NCI-H187 (cell line): ENCODE measurements at places on chromosomes 16 and 17.

DNA sequence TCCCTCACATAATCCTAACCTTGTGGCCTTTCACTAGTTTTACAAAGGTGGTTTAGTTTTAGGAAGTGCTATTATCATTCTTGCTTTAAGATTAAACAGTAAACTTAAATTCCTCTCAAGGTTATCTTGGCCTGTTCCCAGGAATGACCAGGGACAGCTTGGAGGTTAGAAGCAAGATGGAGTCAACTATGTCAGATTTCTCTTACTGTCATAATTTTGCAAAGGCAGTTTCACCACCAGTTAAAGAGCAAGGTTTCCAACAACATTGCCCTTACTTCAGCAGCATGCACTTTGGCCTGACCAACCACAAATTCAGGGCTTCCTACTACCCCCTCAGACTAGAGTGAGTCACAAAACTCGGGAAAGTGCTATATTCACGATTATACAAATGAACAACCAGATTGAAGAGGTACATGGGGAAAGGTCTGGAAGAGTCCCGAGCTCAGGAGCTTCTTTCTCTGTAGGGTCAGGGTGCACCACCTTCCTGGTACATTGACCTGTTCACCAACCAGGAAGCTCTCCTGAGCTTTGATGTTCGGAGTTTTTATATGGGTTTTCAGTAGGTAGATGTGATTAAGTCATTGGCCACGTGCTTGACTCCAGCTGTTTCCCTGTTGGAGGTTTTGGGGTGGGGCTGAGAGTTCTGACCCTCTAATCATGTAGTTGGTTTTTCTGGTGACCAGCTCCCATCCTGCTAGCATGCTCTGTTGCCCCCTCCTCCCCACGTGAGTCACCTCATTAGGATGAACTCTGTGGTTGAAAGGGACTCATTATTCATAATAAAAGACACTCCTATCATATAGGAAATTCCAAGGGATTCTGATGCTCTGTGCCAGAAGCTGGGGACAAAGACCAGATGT is 19.4 kb downstream of the RHOT1 start:
- no peak for DNase-seq

- no peak for DNase-seq
Measured at GRCh38 chr16:30519120-30520049, 7.0 kb downstream of the ZNF768 start.

DNA sequence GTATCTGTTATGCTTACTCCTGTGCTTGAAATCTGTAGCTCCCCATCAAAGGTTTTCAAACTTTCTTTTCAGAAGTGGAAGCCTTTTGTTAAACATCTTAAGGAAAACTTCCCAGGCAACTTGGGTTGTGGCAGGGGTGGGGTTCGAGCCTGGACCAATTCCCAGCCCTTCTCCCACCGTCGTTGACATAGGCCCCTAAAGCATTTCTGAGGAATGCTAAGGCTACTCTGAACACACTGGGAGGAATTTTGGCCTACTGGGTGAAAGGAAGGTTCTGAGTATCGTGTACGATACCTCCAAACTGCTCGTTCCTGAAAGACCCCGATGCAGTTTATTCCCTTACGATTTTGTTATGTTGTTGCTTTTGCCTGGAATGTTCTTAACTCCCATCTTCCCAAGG is 56.1 kb upstream of the PMFBP1 start:
- no peak for DNase-seq

GRCh38 chr17:64393000-64393402 is 2.3 kb upstream of the PECAM1 start:
- no peak for DNase-seq

- DNase-seq = no peak
Measured at GRCh38 chr17:69574257-69575197, 160.0 kb downstream of the MAP2K6 start.

GRCh38 chr17:73650140-73650539 is 5.9 kb upstream of the SDK2 start:
- no peak for DNase-seq

DNA sequence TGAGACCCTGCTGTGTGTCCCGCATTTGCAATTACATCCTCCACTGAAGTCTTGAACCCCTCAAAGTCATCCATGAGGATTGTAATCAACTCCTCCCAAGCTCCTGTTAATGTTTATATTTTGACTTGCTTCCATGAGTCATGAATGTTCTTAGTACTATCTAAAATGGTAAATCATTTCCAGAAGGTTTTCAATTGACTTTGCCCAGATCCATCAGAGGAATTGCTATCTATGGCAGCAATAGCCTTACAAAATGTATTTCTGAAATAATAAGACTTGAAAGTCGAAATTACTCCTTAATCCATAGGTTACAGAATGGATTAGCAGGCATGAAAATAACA is 2.5 kb upstream of the C16orf87 start:
- no peak for DNase-seq
